ENCODE measurements at places on chromosomes 3 and 15.

DNA sequence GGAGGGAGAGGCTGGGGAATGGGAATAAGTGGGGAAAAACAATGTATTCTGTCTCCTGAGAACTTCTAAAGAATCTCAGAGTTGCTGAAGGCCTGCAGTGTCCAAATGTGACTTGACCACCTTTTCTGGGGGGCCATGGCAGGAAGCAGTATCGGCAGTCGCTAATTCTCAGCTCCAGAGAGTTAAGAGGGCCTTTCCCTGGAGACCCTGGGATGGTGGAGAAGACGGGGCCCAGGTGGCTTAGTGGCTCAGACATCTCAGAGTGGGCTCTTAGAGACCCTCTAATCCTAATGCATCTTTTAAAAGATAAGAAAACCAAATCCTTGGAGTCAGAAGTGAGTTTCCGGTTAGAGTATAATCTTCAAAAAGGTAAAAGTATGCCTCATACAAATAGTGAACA lies 15.1 kb downstream of the RTP4 start:
- DNase-seq = no peak

DNA sequence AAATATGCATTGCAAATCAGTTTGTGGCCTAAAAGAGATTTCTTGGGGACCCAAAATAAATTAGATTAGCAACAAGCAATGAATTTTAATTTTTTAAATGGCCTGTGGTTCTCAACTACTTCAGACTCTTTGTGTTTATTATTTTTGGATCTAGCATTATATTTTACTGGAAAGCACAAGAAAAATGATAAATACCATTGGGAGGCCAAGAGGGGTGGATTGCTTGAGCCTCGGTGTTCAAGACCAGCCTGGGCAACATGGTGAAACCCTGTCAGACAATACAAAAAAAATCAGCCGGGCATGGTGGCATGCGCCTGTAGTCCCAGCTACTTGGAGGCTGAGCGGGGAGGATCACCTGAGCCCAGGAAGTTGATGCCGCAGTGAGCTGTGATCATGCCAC lies 13.6 kb downstream of the LACTB start:
- no peak for DNase-seq

GRCh38 chr15:53490341-53490740 lies 269.1 kb downstream of the WDR72 start:
- DNase-seq = no peak

DNA sequence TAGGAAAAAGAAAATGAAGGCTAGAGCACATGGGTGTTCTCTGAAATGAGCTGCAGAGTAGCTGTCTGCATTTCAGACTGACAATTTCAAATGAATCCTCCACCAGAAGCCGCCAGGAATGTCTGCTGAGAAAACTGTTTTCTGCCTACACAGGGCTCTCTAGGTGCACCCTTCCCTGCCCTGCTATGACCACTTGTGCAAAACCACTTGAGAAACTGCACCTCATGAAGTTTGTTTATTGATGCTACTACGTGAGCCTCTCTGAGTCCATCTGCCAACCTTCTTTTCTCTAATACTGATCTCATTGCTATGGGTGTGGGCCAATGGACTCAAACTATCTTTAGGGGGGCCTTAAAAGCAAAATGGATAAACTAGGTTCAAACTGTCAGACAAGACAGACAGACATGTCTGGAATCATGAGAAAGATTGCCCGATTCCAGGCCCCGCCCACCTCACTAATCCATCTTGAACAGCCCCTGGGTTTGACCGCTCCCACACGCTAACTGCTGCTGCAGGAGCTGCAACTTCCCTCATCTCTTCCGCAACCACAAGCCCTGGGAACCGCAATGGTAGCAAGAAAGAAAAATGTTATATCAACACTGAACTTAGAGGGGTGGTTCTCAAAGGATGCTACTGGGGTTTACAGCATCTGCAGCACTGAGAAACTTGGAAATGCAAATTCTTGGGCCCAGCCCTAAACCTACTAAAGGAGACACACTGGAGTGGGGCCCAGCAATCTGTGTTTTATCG lies 9.0 kb upstream of the CD47 start:
- no peak for DNase-seq

DNA sequence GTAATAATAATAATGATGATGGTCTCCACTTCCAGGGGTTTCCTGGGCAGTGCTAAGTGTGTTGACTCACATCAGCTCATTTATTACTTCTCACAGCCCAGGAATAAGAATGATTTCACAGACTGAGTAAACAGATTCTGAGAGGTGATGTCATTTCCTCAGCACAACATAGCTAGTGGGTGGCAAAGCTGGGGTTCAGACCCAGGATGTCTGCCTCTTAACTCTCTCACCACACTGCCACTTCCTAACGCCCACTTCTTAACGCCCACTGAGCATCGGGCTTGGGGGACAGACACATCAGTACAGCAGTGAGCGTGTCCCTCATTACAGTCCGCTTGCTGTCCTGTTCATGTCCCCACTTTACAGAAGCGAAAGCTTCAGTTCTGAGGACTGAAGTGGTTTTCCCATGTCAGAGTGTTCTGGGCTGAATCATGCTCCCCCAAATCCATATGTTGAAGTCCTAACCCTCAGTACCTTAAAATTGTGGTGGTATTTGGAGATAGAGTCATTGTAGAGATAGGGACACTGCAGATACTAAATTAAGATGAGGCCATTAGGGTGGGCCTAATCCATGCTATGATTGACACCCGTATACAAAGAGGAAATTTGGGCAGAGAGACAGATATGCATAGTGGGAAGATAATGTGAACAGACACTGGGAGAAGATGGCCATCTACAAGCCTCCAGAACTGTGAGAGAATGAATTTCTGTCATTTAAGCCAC lies 68.0 kb downstream of the ATP2B2 start:
- peak; percentile 33 for DNase-seq

GRCh38 chr3:168847291-168847883 lies 751.7 kb upstream of the GOLIM4 start:
- DNase-seq = no peak

DNA sequence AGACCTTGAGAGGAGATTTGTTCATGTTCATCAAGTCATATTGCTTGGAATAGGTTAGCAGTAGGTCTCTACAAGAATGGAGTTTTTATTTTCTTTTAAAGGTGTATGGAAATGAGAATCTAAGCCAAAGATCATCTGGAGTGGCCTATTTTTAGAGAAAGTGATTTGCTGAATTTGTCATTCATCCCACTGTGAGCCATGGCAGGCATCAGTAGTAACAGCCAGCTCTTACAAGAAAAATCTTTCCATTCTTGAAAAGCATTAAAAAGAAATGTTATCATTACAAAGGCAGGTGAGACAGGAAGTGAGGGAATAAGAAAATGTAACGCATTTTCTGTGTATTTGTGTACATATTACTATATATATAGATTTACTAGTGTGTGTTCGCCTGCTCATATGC lies 29.6 kb downstream of the STAC start:
- DNase-seq = no peak

DNA sequence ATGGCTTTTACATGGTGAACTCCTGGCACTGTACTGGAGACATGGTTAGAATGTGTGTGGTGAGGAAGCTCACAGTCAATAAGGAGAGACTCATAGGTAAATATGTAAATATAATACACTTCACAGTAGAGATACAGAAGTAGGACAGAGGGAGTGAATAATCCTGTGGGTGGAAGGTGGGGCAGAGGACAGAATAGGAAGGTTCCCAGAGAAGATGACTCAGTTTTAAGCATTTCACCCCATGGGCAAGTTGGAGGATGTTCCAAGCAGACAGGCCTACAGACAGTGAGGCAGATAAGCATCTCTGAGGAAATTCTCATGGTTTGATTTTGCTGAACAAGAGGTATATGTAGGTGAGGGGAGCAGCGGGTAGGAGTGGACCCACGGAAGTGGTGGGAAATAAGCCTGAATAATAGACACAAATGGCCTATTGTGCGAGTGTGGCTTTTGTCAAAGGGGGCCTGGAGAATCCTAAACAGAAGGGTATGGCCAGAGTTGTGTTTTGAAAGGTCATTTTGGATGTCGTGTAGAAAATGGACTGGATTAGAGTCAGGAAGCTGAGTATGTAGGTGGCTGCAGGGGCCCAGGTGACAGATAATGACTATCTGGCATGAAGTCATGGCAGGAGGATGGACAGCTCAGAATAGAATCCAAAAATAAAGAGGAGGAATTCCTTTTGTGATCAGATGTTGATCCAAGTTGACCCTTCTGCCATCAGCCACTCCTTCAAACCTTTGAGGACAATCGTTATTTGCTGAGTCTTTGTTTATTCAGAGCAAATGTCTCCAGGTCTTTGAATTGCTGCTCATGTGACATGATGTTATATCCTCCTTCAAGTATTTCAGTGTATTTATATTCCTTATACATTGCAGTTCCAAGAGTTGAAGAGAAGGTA lies 97.3 kb upstream of the THRB start:
- no peak for DNase-seq

DNA sequence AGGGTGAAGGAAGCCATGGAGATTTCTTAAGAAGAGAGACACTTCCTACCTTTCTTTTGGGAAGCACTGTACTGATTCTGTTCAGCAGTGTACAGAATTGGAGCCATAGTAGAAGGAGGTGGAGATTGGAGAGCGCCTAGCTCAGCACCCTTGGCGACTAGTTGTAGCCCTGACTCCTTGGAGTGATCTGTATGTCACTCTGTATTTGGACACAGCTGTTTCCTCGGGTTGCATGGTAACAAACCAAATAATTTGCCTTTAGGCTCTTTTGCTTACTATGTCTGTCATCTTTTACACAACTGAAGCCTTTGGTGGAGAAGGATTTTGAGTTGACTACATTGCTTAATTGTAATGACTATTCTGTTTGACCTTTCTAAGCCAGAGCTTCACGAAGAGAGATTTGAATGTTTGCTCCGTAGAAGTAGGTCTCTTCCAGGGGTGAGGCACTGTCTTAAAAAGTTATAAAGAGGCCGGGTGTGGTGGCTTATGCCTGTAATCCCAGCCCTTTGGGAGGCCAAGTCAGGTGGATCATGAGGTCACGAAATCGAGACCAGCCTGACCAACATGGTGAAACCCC lies 77.1 kb downstream of the AKAP13 start:
- no peak for DNase-seq

DNA sequence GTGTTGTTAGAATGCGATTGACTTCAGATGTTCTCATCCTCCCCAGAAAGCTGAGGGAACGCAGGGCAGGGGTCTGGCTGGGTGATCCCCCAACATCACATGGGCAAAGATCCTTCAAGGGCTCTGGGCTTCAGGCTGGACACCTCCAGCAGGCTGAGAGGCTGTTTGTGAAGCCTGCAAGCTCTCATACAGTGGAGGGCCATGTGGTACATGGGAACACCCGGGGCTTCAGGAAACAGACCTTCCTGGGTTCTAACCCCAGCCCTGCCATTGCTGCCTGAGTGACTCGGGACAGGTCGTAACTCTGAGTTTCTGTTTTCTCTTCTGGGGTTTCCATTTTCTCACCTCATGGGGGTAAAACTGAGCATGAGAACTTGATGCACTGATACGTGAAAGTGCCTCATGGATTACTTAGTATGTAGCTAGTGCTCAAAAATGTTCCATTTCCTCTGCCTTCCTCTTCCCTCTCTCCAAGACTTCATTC lies 81.2 kb downstream of the TLE3 start:
- DNase-seq = no peak

DNA sequence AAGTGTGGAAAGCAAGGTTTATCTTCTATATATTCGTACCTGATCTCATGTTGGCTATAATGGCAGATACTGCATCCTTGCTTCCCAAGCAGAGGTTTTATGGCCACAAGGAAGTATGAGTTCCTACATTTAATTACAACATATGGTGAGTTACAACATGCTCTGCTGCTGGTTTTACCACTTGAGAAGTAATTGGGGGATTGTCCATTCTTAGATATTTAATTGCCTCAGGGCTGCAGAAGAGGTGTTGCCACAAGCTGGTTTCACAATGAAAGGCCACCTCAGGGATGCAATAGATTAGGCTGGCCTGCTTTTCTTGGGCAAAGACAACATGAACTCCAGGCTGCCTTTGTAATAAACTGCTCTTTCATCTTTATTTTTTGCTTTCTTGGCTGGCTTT lies 48.6 kb downstream of the RAP2B start:
- DNase-seq = no peak

DNA sequence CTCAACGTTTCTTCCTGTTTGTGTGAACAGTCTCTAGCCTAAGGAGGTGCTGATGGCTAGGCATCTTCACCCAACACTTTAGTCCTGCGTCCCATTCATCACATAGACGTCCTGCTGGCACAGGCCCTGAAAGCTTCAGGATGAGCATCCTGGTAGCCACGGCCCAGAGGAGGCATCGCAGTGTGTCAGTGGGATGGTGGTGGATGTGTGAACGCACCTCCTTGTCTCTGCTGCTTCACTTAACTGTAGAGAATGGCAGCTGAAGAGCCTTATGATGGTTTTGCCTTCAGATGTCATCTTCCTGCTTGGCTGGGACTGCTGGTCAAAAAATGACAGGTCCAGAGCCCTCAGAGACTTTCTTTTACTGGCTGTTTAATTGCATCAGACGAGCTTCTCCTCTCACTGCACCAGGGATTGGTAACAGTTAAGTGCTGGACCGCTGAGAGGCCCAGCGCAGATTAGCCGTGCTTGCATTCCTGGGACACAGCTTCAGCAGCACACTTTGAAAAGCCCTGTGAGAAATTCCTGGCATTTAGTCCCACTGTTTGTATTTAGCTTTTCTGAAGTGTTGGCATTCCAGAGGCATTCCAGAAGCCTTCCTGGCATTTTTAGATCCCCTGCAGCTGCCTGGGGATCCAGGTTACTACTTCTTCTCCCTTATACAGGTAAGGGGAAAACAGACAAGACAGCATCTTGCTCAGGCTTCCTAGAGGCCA lies 132.4 kb upstream of the PLXNA1 start:
- no peak for DNase-seq

DNA sequence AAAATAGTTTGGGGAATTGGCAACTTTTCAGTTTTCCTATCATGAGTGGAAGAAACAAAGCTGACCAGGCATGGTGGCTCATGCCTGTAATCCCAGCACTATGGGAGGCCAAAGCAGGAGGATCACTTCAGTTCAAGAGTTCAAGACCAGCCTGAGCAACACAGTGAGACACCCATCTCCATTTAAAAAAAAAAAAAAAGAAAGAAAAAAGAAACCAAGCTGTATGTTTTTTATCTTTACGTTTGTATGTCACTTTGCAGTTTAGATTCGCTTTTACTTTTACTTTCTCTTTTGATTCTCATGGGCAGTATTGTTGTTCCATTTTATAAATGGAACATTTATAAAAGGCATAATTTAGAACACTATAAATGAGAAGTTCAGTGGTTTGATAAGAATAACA lies 31.2 kb upstream of the TNIK start:
- no peak for DNase-seq

DNA sequence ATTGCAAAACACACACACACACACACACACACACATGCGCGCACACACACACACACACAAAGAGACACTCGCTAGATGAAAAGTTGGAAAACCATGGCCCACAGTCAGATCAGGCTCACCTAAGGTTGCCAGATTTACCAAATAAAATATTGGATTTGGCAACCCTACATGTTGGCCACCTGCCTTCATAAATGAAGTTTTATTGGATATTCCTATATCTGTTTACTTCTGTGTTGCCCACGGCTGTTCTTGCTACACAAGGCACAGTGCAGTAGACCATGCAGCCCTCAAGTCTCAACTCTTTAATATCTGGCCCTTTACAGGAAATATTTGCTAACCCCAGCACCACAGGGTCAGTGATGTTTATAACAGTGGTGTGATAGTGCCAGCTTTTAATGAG lies 445.0 kb upstream of the PROK2 start:
- DNase-seq = no peak

Measured in activated CD4-positive, alpha-beta T cell treated with anti-CD3 and anti-CD28 coated beads for 24 hours (primary cell).